HL-60 (cell line): ENCODE measurements at places on chromosomes 6 and 20.

- DNase-seq = peak; percentile 55
Measured at GRCh38 chr6:15266423-15266996, 20.6 kb downstream of the JARID2 start.

DNA sequence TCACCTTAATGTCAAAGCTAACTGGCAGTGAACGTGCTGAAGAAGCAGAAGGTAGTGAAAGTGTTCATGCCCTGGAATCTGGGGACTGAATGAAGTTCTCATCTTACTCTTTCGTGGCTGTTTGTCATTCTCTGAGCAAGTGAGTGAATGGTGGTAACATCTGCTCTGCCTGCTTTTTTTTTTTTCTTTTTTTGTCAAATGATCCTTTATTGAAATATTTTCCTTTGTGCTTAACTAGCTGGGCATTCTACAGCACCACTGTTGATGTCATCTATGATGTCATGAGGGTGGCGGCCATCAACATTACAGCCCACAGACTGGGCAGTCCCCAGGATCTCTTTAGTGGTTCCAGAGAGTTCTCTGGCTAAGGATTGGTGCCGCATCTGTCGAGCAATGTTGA lies 65.2 kb downstream of the RIN2 start:
- DNase-seq = no peak

DNA sequence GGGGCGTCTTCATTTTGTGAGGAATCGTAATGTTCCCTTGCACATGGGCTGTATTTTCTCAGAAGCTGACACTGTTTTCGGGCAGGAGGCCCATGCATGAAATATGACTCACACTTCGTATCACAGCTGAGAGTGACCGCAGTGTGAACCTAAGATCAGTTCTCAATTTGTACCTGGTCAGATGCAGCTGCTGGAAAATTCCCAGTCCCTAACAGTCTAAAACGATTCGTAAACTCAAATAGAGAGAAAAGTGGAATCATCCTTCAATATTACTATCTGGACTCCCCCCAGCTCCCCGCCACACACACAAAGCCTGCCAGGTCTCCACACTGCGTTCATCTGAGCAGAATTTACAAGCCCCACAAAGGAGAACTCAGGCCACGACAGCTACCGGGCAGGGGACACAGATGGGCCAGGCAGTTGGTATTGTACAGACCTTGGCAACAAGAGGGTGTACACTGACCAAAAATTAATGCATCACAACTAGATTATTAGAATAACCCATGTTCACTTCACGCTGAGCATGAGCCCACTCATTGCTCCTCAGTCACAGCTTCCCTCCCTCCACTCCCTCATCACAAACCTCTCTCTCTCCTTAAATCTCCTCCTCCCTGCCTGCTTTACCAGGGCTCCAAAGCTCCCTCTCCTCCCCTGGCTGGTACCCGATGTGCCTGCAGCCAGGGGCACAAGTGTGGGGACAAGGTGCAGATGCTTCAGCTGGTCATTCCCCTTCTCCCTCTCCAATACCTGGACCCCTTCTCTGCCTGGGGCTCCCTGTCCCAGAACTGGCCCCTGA lies 488.4 kb downstream of the PREX1 start:
- DNase-seq = no peak

DNA sequence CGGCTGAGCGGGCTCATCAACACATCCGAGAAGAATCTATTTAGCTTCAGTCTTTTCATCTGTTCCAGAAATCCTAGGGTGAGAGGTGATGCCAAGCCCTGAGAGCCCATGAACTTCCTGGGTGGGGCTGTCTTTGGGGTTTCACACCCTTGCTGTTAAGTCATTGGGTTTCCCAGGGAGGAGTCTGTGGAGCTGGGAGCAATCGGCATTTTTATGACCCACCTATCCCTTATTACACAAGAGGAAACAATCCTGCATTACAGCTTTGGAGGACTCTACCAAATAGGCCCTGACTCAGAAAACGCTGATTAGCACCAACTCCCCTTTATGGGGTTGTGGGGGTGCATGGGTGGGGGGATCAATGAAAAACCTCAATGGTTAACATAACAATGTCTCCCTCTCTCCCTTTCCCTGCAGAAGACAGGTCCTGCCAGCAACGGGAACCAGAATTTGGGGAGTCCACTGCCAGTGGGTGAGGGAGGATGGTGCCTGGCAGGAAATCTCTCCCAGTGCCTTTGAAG lies 46.3 kb downstream of the EZR start:
- no peak for DNase-seq

GRCh38 chr6:142860498-142860897 lies 84.5 kb downstream of the HIVEP2 start:
- no peak for DNase-seq

DNA sequence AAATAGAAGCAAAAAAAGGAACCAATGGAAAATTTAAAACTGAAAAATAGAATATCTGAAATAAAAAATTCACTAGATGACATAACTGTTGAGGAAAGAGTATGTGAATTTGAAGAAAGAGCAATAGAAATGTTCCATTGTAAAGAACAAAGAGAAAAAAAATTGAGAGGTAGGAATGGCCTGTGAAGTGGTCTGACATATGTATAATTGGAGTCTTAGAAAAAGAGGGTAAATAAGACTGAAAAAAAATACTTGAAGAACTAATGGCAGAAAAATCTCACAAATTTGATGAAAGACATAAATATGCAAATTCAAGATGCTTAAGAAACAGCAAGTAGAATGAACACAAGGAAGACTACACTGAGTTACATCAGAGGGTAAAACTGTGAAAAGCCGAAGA lies 93.4 kb downstream of the QKI start:
- no peak for DNase-seq

GRCh38 chr20:59726281-59726595 lies 121.9 kb downstream of the PHACTR3 start:
- DNase-seq = no peak

GRCh38 chr6:127058936-127059335 lies 59.5 kb upstream of the RSPO3 start:
- no peak for DNase-seq

DNA sequence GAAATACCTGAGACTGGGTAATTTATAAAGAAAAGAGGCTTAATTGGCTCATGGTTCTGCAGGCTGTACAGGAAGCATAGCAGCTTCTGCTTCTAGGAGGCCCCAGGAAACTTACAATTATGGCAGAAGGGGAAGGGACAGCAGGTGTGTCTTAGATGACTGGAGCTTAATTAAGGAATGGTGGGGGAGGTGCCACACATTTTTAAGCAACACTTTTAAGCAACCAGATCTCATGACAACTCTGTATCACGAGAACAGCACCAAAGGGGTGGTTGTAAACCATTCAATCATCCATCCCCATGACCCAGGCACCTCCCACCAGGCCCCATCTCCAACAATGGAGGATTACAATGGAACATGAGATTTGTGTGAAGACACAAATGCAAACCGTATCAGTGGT lies 26.9 kb downstream of the FIG4 start:
- DNase-seq = peak; percentile 49

GRCh38 chr6:9766240-9766915 lies 648.5 kb downstream of the TFAP2A start:
- no peak for DNase-seq

DNA sequence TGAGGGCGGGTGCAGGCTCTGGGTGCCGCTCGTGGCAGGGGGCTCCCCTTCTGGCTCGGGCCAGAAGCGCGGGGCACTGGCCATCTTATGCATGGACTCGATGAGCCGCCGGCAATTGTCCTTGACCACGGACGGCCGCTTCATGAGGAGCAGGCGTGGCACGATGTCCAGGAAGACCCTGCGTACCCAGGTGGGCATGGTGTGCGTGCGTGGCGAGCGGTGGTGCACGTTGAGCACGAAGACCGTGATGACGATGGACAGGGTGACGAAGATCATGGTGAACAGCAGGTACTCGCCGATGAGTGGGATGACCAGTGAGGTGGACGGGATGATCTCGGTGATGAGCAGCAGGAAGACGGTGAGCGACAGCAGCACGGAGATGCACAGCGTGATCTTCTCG lies 11.0 kb downstream of the CHRNA4 start:
- DNase-seq = no peak

DNA sequence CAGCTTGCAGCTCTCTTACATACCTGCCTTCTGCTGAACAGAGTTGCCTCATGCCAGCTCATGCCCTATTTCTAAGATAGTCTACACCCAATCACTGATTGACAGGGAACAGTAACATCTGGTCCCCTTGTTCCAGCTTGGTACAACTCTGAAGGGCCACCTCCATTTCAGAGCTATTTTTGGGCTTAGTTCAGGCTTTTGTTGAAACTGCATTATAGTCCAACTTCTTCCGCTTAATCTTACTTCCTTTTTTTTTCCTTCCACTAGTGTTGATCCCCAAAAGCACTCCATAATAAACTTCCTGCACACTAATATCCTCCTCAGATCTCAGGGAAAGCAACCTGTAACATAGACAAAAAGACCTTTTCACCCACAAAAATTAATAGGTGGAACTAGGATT lies 65.7 kb upstream of the TNFRSF21 start:
- DNase-seq = peak; percentile 28

DNA sequence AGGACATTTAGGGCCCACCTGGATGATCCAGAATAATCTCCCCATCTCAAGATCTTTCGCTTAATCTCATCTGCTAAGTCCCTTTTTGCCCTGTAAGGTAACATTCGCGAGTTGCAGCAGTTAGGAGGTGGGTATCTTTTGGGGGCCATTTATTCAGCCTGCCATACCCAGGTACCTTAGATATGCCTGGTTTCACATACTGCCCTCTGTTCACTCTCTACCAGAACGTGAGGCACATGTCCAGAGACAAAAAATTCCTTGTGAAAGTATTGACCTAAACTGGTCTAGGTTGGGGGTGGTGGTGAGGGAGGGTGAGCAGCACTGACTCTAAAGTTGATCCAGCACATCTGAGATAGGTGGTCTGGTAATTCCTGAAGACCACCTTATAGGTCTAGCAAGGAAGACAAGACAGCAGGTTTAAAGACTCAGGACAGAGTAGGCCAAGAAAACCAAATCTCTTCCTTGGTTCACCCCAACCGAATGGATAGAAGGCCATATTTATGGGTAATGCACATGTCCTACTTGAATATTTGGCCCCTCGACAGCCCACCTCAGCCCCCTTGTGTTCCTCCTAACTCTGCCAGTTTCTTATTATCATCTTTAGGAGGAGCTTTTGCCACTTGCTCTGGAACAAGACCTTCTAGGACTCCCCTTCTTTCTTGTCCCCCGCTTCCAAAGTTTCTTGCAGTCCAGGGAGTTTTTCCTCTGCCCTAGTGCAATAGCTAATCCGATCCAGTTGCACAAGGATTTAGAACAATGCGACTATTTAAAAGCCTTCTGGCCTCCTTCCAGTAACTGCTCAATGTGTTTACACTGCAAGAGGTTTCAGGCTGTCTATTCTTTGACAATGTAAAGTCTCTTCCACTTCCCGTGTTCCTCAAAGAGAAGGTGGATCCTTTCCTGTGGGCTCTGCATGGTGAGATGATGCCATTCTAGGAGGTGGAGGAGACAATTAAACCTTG lies 213.0 kb upstream of the LAMP5 start:
- no peak for DNase-seq
